ENCODE measurements at places on chromosomes 16 and 17. TPM values are rescaled to one million over a fixed set of nuclear protein-coding genes. Genes with fewer than 3 reads are reported as not detected.

- no peak for DNase-seq
Measured at GRCh38 chr16:13032911-13033310, 131.5 kb downstream of the SHISA9 start.

GRCh38 chr17:43632221-43632620 lies 29.5 kb downstream of the MEOX1 start:
- no peak for DNase-seq

Gene NPIPA8
- not detected for polyA plus RNA-seq

GRCh38 chr17:41930009-41930832 lies at the start of gene ODAD4:
Gene ODAD4 (plus strand): TSS chr17:41930617. CDS start chr17:41930724, 107 bp downstream.
- peak; percentile 96 for DNase-seq

DNA sequence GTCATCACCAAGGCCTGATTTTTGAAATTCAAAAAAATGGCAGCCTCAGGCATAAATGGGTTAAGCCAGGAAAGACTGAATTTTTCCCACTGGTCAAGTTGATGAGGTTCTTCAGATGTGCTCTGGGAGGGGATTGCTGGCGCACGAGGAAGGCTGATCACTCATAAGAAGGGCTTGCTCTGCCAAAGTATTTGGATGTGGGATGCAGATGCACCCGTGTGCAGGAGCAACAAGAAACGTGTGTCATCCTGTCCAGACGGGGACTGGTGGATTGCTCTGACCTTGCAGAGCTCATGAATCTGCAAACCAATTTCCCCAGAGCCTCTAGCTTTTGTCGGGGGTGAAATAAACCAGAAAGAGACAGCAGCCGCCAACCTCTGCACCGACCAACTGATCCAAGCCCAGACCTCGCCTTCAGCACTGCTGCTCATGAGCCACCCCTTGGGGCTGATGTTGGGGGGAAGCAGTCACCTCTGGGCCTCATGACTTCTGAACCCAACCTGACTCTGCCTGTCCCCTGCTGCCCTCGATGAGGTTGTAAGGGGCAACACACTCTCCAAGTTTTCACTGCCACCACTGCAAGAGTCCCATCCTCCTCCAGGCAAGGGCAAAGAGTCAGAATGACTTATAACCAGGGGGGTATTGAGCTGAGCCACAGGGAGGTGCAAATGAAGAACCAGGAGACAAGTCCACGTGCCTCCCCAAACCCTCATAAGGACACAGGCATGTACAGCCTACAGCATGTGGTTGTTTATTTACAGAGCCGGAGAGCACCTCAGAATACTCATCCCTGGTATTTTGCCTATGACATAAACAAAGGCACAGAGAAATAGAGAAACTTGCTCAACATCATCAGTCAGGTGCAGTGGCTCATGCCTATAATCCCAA lies 452.0 kb downstream of the SOX9 start:
- DNase-seq = no peak

DNA sequence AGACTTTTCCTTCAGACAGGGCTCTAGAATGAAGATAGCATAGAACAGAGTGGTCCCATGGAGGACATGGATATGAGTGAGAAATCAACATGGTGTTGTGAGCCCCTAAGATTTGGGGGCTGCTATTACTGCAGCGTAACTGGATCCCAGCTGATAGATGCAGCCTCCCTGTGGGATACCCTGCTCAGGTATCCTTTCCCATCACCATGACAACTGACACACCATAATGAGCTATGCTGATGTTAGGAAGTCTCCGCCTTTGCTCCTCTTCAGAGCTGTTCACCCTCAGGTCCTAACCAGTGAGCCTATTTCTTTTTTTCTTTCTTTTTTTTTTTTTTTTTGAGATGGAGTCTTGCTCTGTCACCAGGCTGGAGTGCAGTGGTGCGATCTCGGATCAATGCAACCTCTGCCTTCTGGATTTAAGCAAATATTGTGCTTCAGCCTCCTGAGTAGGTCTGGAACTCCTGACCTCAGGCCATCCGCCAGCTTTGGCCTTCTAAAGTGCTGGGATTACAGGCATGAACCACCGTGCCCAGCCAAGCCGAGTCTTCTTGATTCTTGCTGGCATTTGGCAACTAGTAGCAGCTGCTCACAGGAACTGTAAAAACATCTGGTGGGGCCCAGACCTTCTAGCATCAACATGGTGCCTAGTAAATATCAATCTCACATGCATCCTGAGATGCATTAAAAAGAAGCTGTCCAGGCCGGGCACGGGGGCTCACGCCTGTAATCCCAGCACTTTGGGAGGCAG lies 17.1 kb downstream of the STX4 start:
- no peak for DNase-seq

Gene ACSM2A
- polyA plus RNA-seq = not detected

DNA sequence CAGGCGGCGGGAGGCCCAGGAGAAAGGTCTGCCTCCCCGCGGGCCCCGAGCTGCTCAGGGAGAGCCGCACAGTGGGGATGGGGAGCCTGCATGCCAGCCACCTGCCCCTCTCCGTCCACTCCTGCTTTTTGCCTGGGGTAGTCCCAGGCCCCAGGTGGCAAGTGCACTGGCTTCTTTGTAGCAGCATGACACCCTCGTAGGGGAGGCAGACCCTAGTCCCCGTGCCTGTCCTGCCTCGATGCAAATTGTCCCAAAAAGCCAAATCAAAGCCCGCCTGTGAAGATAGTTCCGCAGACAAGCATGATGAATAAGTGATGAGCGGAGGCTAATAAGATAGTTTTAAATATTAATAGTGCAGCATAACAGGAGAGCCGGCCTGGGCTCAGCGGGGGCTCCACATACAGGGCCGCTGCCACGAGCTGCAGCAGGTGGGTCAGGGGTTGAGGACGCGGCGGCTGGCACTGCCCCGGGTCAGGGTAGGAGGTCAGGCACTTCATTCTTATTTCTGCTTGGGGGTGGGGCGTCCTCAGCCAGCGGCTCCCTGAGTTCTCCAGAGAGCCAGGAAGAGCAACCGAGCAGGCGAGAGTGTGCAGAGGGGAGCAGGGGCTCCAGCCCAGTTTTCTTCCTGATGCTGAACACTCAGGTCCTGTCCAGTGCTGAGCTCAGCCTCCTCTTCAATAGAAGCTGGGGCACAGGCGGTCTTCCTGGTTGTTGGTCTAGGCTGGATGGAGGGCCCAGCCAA lies 26.8 kb downstream of the GINS2 start:
- no peak for DNase-seq

DNA sequence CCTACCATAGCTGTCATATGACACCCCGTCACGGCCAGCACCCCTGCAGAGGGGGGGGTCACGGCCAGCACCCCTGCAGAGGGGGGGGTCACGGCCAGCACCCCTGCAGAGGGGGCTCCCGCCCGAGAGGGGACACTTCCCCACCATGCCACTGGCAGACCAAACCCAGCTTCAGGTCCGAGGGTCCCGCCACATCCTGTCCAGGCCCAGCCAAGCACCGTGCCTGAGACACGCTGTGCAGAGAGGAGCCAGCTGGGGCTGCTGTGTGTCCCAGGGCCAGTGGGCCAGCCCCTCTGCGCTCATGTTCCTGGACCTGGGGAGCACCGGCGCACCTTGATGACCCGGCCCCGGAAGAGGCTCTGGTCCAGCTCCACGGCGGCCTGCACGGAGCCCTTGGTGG lies 1.9 kb downstream of the PABPN1L start:
- DNase-seq = no peak

DNA sequence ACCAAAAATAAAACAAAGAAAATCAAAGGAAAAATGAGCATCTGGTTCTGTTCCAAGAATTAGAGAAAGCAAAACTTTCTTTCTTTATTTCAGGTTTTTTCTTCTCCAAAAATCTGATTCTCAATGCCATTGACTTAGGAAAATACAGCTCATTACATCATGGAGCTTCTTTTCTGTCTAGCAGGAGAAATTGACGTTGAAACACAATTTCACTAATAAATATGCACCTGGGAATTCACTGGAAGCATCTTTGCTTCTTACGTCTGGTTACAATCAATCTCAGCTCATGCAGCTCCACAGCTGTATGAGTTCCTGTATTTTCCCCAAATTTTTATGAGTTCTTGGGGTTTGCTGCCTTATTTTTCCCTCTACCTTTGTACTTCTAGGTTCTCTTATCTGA lies 1568.6 kb upstream of the GOT2 start:
- DNase-seq = peak; percentile 72

- DNase-seq = no peak
Measured at GRCh38 chr17:73469311-73469710, 157.5 kb upstream of the CDC42EP4 start.

- DNase-seq = no peak
Measured at GRCh38 chr16:68629351-68629910, 15.7 kb upstream of the CDH3 start.
